Occipital lobe (tissue), 3 donors: ENCODE measurements at places on chromosomes 3 and 15. TPM values are rescaled to one million over a fixed set of nuclear protein-coding genes. Genes with fewer than 3 reads are reported as not detected.

The FYTTD1 gene
- 67.4 TPM for total RNA-seq

DNA sequence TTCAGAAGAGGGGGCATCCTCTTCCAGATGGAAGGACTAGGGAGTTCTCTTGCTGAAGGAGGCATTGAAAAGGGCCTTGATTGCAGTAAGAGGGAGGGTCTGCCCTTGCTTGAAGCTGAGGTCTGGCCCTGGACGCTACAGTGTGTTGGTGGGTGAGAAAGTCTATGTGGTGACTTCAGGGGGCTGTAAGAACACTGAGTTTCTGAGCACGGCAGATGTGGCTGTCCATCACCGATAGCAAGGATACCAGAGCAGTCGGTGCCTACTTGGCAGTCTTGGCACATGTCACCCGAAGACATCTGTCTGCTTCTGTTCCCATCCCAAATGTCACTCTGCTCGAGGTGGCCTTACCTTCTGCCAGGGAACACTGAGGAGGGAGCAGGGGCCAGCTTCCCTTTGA lies 631.1 kb upstream of the CFAP20DC start:
- no peak for DNase-seq

The FETUB gene
- total RNA-seq: not detected

- DNase-seq: no peak
Measured at GRCh38 chr3:159787794-159788205, 200.8 kb upstream of the IL12A start.

The ISLR gene
- total RNA-seq: 8.9 TPM

- DNase-seq: no peak
Measured at GRCh38 chr15:77069521-77070121, 1.3 kb downstream of the TSPAN3 start.

DNA sequence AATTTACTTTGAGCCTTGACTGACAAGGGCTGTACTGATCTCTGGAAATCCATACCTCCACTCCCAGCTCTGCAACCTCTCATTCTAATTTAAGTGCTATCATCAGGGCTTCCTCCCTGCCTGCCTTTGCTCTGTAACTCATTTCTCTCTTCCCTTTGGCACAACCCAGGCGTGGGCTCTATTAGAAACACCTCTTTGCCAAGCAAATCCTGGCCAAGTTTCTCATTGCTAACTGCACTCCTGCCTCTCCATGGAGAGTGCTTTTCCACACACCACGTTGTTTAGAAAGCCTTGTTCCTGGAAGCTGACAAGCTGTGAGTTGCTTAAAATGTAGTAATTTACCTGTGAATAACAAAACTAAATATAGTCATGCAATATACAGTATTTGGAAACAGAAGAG lies 20.1 kb upstream of the FSTL1 start:
- no peak for DNase-seq

- no peak for DNase-seq
Measured at GRCh38 chr3:158896729-158897128, 94.9 kb downstream of the MFSD1 start.

The CD200 gene
- total RNA-seq: 41.6 TPM

DNA sequence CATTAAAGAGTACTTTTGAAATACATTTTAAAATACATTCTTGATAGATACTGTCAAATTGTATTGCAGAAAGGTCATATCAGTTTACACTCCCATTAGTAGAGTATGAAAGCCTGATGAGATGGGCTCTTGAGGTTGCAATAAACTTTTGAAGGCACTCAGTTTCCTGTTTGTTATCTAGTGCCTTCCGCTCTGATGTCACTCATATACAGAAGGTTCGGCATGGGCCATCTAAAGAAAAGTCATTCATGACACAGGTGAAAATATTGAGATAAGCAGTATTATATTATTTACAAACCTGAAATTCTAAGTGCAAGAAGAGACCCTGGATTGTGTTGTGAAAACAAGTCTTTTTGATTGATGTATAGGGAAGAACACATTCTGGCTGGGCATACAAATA lies 36.5 kb upstream of the DENND4A start:
- no peak for DNase-seq

GRCh38 chr15:38558372-38559059 lies 6.1 kb downstream of the RASGRP1 start:
- DNase-seq: no peak

- DNase-seq: peak; percentile 59
Measured at GRCh38 chr3:61564395-61565059, 3.2 kb downstream of the PTPRG start.

The TP63 gene
- total RNA-seq: 0.16 TPM

- DNase-seq: no peak
Measured at GRCh38 chr3:148998715-148999423, 7.5 kb downstream of the GYG1 start.

The SCG3 gene
- total RNA-seq: 30.6 TPM

- DNase-seq: peak; percentile 21
Measured at GRCh38 chr3:74465715-74466410, 148.6 kb downstream of the CNTN3 start.

DNA sequence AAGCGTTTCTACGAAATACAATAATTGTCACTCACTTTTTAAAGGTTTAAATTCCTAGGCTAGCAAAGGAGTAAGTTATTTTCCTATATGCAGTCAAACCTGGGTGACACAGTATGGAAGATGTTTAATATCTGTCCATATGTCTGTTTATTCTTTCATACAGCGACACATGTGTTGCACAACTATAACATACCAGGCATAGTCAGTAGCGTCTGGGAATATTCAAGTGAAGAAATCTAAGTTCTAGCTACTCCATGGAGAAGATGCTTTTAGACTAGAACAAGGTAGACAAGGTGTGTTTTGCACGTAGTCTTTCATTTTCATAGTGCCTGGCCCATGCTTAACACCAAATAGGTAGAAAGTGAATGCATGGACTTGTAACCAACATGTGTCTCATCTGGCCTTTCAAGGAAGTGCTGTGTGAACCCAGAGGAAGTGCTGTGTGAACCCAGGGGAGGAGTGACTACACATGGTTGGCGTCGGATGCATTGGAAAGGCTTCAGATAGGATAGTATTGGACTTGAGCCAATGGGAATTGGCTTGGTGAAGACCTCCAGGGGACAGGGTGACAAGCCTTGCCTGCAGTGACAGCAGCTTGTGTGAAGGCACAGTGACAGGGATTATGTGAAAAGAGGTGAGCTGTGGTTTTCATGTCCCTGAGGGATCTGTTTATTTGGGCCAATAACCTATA lies 267.0 kb downstream of the PTPRG start:
- no peak for DNase-seq

- DNase-seq: no peak
Measured at GRCh38 chr15:27495963-27496459, 525.0 kb downstream of the GABRG3 start.

DNA sequence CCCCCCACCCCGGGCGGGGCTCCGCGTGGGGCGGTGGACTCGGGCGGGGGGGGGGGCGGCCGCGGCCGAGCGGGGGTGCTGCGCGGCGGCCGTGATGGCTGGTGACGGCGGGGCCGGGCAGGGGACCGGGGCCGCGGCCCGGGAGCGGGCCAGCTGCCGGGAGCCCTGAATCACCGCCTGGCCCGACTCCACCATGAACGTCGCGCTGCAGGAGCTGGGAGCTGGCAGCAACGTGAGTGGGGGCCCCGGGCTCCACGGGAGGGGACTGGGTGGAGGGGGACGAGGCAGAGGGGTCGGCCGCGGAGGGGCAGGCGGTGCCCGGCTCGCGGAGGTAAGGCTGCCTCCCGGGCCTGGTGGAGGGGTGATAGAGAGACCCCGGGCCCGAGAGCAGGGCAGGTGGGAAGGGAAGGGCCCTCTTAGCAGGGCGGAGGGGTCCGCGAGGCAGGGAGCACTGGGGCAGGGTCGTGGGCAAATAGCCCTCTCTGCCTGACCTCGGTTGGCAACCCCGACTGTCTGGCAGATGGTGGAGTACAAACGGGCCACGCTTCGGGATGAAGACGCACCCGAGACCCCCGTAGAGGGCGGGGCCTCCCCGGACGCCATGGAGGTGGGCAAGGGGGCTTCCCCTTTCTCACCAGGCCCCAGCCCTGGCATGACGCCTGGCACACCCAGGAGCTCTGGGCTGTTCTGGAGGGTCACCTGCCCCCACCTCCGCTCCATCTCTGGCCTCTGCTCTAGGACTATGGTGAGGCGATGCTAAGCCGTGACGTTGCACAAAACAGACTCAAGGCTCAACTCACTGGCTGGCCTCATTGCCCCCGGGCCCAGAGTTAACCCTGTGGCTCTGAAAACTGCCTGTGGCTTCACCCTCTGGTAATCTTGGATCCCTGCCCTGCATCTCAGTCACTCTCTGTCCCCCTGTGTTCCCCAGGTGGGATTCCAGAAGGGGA lies at the start of gene ECE2:
Gene ECE2, plus strand, starts transcription at position 62 of the 950 bp plus-strand sequence. Its CDS starts 132 bp downstream, at position 194.
- DNase-seq: no peak

DNA sequence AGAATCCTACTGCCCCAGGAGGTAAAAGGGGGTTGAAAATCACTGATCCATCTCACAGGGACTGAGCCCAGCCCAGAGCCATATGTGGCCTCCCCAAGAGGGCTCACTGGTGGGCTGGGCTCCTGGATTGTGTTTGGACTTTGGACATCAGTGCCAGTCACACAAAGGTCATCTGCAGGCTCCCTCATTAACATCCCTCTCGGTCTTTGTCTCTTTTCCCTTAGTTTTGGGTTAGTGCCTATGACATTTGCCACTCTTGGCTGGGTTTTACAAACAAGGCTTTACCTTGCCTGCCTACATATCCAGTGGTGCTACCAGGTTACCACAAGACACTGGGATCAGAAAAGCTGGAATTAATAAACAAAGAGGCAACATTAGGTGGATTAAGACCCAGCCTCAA lies 27.9 kb downstream of the IFT122 start:
- no peak for DNase-seq

GRCh38 chr3:184712248-184713039 lies 580 bp upstream of the MAGEF1 start:
- DNase-seq: no peak

The IQCF5 gene
- total RNA-seq: not detected

GRCh38 chr3:64267721-64268604 lies 42.7 kb upstream of the PRICKLE2 start:
- peak; percentile 59 for DNase-seq

GRCh38 chr15:41942886-41943285 lies 29.5 kb downstream of the EHD4 start:
- DNase-seq: no peak

- no peak for DNase-seq
Measured at GRCh38 chr15:73737535-73737934, 15.6 kb downstream of the INSYN1 start.

The SAXO2 gene
- total RNA-seq: 4.1 TPM

GRCh38 chr3:186251948-186252619 lies 110.0 kb downstream of the DGKG start:
- no peak for DNase-seq

The PROK2 gene
- 0.94 TPM for total RNA-seq

- no peak for DNase-seq
Measured at GRCh38 chr3:11529281-11529680, 114.4 kb downstream of the VGLL4 start.

- DNase-seq: no peak
Measured at GRCh38 chr15:60442763-60443162, 36.2 kb downstream of the ICE2 start.

The DZIP1L gene
- total RNA-seq: 9.2 TPM

- DNase-seq: no peak
Measured at GRCh38 chr3:25784971-25785370, 1.7 kb upstream of the NGLY1 start.

- DNase-seq: no peak
Measured at GRCh38 chr3:35780800-35781199, 141.5 kb downstream of the ARPP21 start.

GRCh38 chr3:196057760-196058331 lies 24.0 kb downstream of the TFRC start:
- DNase-seq: no peak

The RASGRP1 gene
- 20.4 TPM for total RNA-seq

The CDCP1 gene
- 0.62 TPM for total RNA-seq
